Fibroblast of skin of right biceps (primary cell): ENCODE measurements at places on chromosomes 7 and 10.
A peak's percentile ranks its signal among the peaks of the same experiment; 100 is the strongest.

DNA sequence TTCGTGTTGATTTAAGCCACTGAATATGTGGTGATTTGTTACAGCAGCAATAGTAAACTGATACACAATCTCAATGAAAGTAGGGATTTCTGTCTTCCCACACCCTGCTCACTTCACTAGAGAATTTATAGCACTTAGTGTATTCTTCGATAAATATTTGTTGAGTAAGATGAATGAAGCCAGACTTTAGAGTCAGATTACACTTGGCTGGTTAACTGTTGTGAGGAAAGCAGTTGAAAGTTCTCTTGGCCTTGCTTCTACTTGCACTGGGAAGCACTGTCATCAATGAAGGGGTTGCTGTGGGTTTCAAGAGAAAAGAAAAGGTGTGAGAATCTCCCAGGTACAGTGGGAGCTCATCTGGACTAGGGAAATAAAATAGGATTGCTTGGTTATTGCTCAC is 82.1 kb upstream of the IGFBP3 start:
- DNase-seq = no peak

DNA sequence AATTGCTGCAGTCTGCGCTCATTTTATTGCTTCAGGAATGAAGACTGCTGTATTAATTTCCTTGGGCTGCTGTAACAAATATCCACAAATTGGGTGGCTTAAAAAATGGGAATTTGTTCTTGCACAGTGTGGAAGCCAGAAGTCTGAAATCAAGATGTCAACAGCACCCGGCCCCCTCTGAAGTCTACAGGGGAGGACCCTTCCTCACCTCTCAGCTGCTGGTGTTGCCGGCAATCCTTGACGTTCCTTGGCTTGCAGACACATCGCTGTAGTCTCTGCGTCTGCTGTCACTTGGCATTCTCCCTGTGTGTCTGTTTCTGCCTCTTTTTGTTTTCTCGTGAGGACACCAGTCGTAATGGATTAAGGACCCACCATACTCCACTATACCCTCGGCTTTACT is 166.2 kb downstream of the PTPN20 start:
- no peak for DNase-seq

- DNase-seq = no peak
Measured at GRCh38 chr7:30968747-30969603, 5.2 kb downstream of the GHRHR start.

GRCh38 chr10:109411917-109412316 is 511.4 kb downstream of the XPNPEP1 start:
- no peak for DNase-seq

DNA sequence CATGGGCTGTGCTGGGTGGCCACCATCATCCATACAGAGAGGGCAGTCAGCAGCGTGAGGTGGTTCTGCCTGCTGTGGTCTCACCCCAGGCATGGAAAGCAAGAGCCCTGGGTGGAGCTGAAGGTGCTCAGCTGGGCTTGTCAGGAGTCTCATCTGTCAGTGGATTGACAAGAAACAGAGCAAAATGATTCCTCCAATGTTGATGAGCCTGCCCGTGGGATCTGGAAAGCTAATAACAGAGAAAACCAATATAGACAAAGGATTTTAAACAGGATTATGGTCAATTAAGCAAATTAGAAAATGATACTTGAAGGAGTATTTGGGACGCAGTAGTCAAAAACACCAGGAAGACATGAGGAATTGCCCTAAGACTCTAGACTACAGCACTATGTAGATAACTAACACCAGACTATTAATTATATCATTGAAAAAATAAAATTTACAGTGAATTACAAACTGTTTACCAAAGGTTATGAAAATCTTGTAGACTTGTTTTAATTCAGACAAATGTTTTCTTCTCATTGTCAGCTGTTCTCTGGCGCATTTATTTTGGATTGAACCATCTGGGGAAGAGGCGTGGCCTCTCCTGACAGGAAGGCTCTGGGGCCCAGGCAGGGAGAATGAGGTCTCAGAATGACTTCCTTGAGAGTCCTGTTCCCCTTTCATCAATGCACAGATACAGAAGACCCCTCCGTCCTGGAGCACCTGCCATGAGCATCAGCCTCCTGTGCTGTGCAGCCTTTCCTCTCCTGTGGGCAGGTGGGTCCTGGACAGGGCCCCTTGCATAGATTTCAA is 211.2 kb upstream of the PRSS58 start:
- no peak for DNase-seq

GRCh38 chr7:152899548-152900109 is 140.1 kb downstream of the ACTR3B start:
- no peak for DNase-seq

DNA sequence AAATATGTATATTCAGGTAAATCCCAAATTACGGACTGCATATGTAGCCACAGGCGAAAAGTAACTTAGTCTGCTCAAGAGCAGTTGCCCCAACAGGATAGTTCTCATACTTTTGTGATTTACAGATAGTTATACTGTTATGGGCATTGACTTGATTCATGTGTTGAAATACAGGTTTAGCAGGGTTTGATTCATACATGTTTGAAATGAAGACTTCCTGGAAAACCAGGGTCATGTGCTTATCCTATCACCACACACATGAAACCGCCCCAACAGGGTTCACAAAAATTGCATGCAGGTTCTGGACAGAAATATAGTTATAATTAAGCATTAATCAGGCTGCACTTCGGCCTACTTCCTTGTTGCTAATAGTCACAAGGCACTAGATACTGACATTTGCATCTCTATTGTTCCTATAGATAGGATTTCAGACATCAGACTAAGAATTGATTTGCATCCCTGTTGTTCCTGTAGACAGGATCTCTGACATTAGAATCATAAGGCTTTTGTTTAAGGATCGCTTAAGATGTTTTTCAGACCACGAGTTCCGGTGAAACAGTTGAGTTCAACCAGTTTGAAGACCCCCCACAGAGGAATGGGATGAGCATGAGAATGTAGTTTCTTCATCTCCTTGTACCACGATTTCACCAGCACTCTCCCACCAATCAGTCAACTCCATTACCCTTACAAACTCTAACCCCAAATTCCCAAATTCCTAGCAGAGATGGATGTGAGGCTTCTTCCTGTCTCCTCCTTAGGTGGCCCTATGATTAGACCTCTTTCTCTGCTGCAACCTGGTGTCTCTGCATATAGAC is 2.0 kb upstream of the ZNF398 start:
- no peak for DNase-seq

- no peak for DNase-seq
Measured at GRCh38 chr7:5179756-5180155, 10.3 kb upstream of the WIPI2 start.

- peak; percentile 93 for DNase-seq
Measured at GRCh38 chr10:31146491-31147209, 115.0 kb upstream of the ZNF438 start.

DNA sequence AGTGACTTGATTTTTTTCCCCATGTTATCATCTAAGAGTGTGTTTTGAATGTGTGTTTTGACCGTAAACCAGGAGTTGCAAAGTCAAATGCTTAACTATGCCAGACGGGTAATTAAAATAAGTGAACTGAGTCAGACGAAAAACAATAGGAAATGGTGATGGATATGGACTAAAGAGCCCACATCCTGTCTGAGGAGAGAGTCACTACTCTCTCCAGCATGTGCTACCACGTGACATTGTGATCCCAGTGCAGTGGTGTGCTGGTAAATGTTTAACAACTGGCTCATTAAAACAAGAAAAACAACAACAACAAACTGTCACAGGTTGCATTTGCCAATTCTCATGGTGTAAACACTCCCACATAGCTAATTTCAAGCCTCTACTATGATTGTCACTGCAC is 164.3 kb downstream of the SUGCT start:
- peak; percentile 94 for DNase-seq

DNA sequence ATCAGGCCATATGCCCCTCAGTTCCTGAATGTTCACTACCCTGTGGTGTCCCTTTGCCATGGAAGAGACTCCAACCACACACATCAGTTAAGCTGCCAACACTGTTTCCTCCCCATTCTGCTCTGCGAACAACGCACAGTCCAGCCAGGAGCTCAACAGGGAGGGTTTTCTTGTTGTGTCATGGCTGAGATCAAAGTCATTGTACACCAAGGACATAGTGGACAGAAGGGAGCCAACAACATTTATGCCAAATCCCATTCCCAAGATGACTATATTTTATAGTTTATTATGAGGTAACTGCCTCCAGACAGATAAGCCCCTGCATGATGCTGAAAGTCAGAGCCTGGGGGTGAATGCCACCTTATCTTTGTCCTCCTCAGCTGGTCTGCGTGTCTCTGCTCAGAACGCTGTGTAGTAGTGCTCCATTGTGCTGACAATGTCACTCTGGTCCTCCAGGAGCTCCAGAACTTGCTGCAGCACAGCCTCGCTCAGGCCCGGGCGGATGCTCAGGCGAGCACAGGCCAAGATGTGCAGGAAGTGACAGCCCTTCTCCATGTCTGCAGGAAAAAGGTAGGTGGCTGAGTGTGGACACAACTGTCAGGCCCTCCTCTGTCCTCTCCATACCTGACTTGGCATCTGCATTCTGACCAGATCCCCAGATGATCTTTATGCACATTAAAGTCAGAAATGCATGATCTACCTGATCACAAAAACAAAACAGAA is 27.1 kb upstream of the SH3PXD2A start:
- no peak for DNase-seq

DNA sequence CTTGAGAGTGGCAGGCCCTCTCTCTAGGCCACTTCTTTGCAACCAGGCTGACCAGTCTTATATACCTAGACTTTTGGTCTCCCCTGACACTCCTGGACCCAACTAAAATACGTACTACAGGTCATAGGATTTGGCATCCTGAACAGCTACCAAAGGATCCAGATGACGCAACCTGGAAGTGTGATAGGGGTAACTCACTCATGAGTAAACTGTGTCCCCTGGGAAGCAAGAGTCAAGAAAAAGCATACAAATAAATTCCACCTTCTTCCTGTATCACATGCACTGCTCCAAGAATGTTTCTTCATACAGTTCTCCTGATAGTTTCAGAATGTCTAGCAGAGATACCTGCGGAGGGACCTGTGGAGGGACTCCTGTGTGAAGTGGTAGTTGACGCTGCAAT is 172.3 kb downstream of the MDFIC start:
- peak; percentile 62 for DNase-seq

GRCh38 chr7:131929632-131930031 is 373.2 kb upstream of the PODXL start:
- DNase-seq = peak; percentile 7

GRCh38 chr7:272631-273030 is 17.3 kb upstream of the FOXL3 start:
- no peak for DNase-seq

DNA sequence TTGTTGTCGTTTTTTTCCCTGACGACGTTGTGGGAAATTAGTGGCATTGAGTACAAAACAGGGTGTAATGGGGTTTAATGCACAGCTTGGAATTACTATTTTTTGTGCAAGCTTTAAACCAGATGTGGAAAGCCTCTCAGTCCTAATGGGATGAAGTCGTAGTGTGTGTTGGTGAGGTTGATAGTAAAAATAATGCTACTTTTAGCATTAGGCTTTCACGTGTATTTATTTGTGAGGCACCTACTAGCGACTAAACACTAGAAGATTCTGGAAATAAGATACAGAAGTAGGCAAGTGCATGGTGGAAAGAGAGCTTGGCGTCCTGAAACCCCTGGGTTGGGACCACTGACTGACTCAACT is 588 bp upstream of the ORC5 start:
- no peak for DNase-seq

GRCh38 chr7:74312418-74313028 is 23.3 kb downstream of the CLIP2 start:
- DNase-seq = no peak

GRCh38 chr7:5636914-5637313 is 144.5 kb downstream of the RNF216 start:
- peak; percentile 94 for DNase-seq

DNA sequence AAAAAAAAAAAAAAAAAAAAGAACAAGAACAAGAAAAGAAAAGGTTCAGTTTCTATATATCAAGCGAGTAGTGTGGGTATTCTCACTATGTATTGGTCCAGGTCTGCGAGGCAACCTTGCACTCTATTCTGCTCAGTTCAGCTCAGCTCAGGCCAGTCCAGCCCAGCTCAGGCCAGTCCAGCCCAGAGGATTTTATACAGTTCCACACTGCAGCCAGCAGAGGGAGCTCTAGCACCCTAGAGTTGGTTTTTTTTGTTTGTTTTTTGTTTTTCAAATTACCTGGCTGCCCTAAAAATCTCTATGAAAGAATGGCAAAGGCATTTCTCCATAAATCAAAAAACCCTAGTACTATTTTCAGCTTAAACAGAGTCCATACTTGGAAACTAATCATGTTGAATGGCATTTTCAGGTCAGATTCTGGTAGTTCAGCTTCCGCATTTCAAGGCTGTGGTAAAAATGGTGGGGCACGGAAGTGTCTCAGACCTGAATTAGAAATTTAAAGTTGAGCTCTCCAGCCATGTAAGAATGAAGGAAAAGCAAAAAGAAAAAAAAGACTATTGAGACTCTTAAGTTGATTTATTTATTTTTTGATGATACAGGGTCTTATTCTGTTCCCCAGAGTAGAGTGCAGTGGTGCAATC is 55.2 kb upstream of the GSDME start:
- DNase-seq = no peak

GRCh38 chr10:55033061-55033460 is 232.0 kb upstream of the PCDH15 start:
- no peak for DNase-seq

- DNase-seq = no peak
Measured at GRCh38 chr10:78873413-78873812, 195.4 kb upstream of the ZMIZ1 start.

DNA sequence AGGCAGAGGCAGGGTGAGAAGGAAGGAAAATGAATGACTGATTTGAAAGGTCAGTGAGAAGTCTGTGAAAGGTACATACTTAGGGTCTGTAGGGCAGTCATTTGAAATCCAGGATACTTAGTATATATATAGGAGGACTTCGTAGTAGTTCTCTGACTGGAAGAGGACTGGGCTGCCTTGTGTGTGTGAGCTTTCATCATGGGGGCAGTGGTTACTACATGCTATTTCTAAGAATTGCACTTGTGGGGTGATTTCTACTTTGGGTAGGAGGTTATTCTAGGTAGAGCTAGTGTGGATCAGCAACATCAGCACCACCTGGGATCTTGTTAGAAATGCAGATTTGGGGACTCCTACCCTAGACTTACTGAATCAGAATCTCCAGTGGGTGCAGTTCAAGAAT is 104.1 kb downstream of the AUTS2 start:
- no peak for DNase-seq

DNA sequence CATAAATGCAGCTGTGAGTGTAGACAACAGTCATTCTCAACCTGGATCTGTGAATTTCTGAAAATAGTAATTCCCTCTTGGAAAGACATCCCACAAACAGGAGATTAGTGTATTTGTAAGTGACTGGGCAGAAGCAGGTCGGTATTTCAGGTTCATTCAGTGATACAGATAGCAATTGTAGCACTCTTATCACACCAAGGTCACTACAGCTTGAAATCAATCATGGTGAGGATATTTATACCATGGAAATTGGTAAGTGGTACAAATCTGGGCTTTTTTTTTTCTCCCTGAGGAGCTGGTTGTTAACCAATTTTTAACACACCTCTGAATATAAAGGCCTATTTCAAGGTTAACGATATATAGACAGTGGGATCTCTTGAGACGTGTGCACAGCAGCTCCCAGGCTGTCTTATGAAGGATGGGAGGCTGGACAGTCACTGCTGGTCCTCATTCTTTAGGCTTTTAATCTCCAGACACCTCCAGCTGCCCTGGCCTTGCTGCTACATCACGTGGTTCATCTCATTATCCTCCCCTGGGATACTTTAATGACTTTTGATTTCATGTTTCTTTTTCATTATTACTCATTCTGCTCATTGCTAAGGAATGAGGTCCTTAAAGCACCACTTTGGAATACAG is 87.1 kb downstream of the ITGA8 start:
- peak; percentile 37 for DNase-seq
